ENCODE measurements at places on chromosomes 6 and 20. TPM values are rescaled to one million over a fixed set of nuclear protein-coding genes. Genes with fewer than 3 reads are reported as not detected.

- peak overlapping the region; percentile 24 for H3K4me3 ChIP-seq
- peaks cover 30% of the 10 kb centered on the region for H3K4me1 ChIP-seq
- peak overlapping the region; percentile 87 for H3K27ac ChIP-seq
- DNase-seq, result peak; percentile 75
Measured at GRCh38 chr6:162058281-162058875, 669.2 kb downstream of the PRKN start.

Gene HTR1B
- total RNA-seq, result not detected

GRCh38 chr20:63876489-63877036, 11.5 kb downstream of the TPD52L2 start:
- H3K27ac ChIP-seq, result no peak overlapping the region
- peaks cover 6% of the 10 kb centered on the region for H3K4me1 ChIP-seq
- no peaks in the 10 kb centered on the region for H3K27me3 ChIP-seq

GRCh38 chr20:39181490-39181889, 219.3 kb downstream of the DHX35 start:
- H3K4me1 ChIP-seq, result no peaks in the 10 kb centered on the region
- peaks cover 39% of the 10 kb centered on the region for H3K27me3 ChIP-seq
- no peak overlapping the region for H3K27ac ChIP-seq
- no peaks in the 10 kb centered on the region for H3K36me3 ChIP-seq

DNA sequence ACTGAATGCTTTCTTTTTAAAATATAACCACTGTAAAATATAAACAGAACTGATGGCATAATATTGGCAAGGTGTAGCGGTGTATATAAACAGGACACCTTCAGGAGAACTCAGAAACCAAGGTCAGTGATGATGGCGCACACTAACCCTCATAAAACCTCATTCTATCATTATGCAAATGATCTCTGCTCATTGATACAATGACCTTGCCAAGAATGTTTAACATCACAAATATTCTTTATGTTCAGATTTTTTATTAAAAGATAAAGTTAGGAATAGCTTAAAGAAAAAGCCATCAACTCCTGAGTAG, 48.6 kb upstream of the DST start:
- peak overlapping the region; percentile 84 for H3K27ac ChIP-seq
- H3K27me3 ChIP-seq, result no peaks in the 10 kb centered on the region
- H3K36me3 ChIP-seq, result peaks cover 55% of the 10 kb centered on the region
- peak overlapping the region; percentile 71 for H3K4me3 ChIP-seq

Gene COL21A1
- 1.8 TPM for total RNA-seq

Gene MOG
- not detected for total RNA-seq

- H3K27me3 ChIP-seq, result no peaks in the 10 kb centered on the region
- no peak overlapping the region for H3K4me3 ChIP-seq
- H3K27ac ChIP-seq, result no peak overlapping the region
- DNase-seq, result peak; percentile 19
Measured at GRCh38 chr6:125197795-125198269, 44.3 kb downstream of the TPD52L1 start.

DNA sequence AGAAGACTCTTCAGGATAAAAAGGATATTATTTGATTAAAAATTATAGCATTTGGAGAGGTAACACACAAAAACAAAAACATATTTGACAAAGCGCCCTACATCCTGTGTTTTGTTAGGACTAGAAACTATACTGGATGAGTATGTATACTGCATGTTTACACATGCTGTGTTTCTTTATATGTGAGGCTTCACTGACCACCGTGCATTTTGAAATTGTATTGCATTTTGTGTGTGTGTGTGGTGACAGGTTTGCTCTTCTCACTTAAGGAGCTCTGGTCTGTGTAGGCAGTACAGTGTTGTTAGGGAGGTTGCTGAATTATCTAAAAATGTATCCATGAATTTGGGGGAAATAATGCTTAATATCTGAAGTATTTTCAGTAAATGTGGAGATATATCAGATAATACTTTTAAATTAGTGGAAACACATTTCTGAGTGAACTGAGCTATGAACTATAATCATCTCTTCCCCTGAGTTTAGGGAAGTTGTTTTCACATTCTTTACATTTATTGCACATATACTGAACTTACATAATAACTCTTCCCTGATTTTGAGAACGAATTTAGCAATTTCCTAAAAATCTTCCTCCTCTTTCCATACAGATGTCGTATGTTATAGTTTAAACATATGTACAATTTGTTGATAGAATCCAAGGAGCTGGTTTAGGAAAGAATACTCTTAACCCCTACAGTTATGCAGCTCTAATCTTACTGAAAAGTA, 43.3 kb downstream of the TMEM170B start:
- H3K4me3 ChIP-seq, result no peak overlapping the region
- no peaks in the 10 kb centered on the region for H3K27me3 ChIP-seq
- no peak for DNase-seq
- H3K4me1 ChIP-seq, result no peaks in the 10 kb centered on the region
- no peaks in the 10 kb centered on the region for H3K36me3 ChIP-seq
- H3K27ac ChIP-seq, result no peak overlapping the region

GRCh38 chr6:96575359-96575758, 12.4 kb downstream of the FHL5 start:
- no peaks in the 10 kb centered on the region for H3K36me3 ChIP-seq
- DNase-seq, result no peak
- no peak overlapping the region for H3K4me3 ChIP-seq
- H3K27me3 ChIP-seq, result no peaks in the 10 kb centered on the region
- no peaks in the 10 kb centered on the region for H3K4me1 ChIP-seq

Gene L3MBTL1
- total RNA-seq, result 42.3 TPM

GRCh38 chr20:45934586-45935415, at the start of gene PCIF1:
Gene PCIF1 (plus strand): TSS chr20:45934683. CDS start chr20:45939000, 4,317 bp downstream.
- H3K27me3 ChIP-seq, result no peaks in the 10 kb centered on the region
- peak within 1 kb of the TSS; percentile 100 for H3K4me3 ChIP-seq
- peaks cover 65% of the 10 kb centered on the region for H3K36me3 ChIP-seq
- DNase-seq, result peak; percentile 99
- H3K4me1 ChIP-seq, result peaks cover 6% of the 10 kb centered on the region
- H3K27ac ChIP-seq, result peak within 1 kb of the TSS; percentile 99

- no peak for DNase-seq
- H3K36me3 ChIP-seq, result no peaks in the 10 kb centered on the region
- no peak overlapping the region for H3K27ac ChIP-seq
- no peak overlapping the region for H3K4me3 ChIP-seq
- no peaks in the 10 kb centered on the region for H3K4me1 ChIP-seq
Measured at GRCh38 chr20:24465730-24466129, 3.7 kb upstream of the SYNDIG1 start.

GRCh38 chr20:46962452-46963195, 68.0 kb downstream of the EYA2 start:
- DNase-seq, result no peak
- peaks cover 35% of the 10 kb centered on the region for H3K4me1 ChIP-seq
- H3K27ac ChIP-seq, result no peak overlapping the region

DNA sequence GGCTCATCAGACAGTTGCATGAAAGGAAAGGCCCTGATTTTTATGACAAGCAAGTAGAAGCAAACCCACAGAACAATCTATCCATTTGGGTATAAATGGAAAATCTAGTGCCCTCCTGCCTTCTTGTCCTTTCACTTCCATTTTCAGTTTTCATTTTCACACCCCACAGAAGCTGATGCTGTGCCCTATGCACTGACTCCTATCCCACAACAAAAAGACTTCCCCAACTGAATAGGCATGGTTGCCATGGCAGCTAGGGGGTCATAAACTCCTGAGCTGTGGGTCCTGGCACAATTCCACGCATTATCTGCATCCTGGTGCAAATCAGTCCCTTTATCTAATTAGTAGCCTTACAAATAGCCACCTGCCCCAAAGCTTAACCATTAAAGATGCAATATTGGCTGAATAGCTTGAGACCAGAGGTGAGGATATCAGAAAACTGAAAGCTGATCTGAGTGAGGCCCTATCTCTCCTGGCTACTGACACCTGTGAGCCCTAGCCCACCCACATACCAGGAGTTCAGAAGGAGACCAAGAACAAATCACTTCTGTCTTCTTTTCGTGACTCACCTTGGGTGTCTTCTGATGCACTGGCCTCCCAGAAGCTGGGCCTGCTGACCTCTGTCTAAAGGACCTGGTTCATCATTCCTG, 34.9 kb upstream of the HEY2 start:
- H3K36me3 ChIP-seq, result no peaks in the 10 kb centered on the region
- H3K27me3 ChIP-seq, result no peaks in the 10 kb centered on the region
- H3K27ac ChIP-seq, result no peak overlapping the region
- no peak for DNase-seq
- no peaks in the 10 kb centered on the region for H3K4me1 ChIP-seq

DNA sequence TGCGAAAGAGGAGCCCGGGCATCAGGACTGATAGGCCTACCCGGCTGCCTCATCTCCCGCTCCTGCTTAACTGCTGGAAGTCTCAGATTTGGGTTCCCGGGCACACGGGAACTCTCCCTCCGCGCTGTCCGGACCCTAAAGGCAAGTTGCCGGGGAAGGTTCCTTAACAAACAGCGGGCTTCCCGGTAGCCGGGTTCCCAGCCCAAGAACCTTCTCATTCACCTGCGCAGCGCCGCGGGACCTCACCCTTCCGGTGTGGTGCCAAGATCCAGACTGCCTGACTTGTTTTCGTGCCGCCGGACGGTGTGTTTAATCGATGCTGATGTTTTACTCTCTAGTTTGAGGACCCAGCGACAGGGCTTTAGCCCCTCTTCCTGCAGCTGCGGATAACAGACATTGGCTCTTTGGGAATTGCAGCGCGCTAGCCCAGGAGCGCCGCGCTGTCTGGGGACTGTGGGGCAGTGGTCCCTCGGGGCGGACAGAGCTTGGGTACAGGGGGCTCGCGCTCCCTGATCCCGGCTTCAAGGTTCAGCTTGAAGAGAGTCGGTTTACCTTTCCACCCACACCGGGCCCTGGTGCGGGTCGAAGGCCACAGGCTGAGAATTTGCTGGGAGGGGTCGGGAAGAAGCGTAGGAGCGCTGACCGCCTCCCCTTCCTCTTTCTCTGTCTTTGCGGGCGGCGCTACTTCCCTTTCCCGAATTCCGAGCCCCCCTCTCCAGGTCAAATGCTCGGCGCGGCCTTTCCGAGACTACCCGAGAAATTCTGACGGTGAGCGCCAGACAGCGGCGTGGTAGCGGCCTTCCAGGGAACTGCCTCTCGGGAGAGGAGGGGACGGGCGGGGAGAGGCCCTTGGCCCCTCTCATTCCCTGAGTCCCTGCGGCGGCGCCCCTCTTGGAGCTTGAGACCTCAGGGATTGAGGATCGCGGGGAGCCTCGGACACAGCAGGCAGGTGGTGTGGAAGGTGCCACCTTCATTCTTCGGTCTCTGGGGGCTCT, 17.2 kb downstream of the ABT1 start:
- H3K4me1 ChIP-seq, result peaks cover 8% of the 10 kb centered on the region
- peak overlapping the region; percentile 40 for H3K27ac ChIP-seq
- no peak for DNase-seq

DNA sequence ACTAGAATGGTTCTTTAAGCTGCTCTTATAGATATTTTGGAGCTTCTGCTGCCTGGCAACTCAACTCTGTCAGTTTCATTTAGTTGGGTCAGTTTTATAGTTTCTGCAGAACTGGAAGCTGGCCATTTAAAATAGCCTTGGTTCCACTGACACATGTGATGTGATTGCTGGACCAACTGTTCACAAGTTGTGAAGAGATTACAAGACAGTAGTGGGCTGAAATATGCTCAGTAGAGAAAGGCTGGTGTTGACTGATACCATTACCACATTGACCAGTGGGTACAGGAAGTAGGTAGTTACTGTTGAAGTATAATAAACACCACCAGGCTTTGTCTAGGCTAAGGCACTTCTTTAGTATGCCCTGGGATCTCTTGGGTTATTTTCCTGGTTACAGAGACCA, 39.0 kb downstream of the BCKDHB start:
- H3K27ac ChIP-seq, result no peak overlapping the region
- no peak overlapping the region for H3K4me3 ChIP-seq
- H3K4me1 ChIP-seq, result peaks cover 16% of the 10 kb centered on the region
- no peaks in the 10 kb centered on the region for H3K27me3 ChIP-seq
- peaks cover 6% of the 10 kb centered on the region for H3K36me3 ChIP-seq
- DNase-seq, result no peak

Gene CRISP2
- total RNA-seq, result not detected

GRCh38 chr6:152096863-152097496, 289.5 kb downstream of the ESR1 start:
- H3K4me1 ChIP-seq, result peaks cover 45% of the 10 kb centered on the region
- H3K27me3 ChIP-seq, result no peaks in the 10 kb centered on the region
- no peak for DNase-seq
- no peak overlapping the region for H3K27ac ChIP-seq

Gene DUSP15
- total RNA-seq, result 0.47 TPM

DNA sequence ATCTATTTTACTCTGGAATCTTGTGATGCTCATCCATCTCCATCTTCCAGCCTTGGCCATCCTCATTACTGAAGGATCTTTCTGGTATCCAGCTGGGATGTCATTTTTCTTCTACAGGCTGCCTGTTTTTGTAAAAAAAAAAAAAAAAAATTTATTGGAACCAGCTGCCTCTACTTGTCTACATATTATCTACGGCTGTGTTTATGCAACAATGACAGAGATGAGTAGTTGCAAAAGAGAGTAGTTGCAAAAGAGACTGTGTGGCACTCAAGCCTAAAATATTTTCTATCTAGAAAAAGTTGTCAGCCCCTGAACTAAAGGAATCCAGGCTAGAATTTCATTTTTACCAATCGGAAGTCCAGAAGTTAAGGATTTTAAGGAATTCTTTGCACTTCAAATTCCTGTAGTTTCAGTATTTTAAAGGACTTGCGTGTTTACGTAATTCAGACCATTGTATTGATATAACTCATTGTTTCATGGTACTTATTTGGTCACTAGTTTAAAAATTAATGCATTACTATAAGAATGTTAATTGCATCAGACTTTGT, 38.6 kb upstream of the PLCG1 start:
- peaks cover 74% of the 10 kb centered on the region for H3K36me3 ChIP-seq
- H3K4me3 ChIP-seq, result no peak overlapping the region
- no peaks in the 10 kb centered on the region for H3K27me3 ChIP-seq
- no peak for DNase-seq
- H3K27ac ChIP-seq, result no peak overlapping the region

GRCh38 chr6:21593927-21594415, 420 bp downstream of the SOX4 start:
- no peaks in the 10 kb centered on the region for H3K27me3 ChIP-seq
- H3K4me1 ChIP-seq, result peaks cover 7% of the 10 kb centered on the region
- no peak overlapping the region for H3K27ac ChIP-seq
- H3K4me3 ChIP-seq, result no peak overlapping the region
- DNase-seq, result peak; percentile 59
- peaks cover 5% of the 10 kb centered on the region for H3K36me3 ChIP-seq

Gene RGS17
- 0.78 TPM for total RNA-seq

Gene TFB1M
- 27.4 TPM for total RNA-seq

GRCh38 chr20:51116765-51117686, 94.1 kb upstream of the KCNG1 start:
- H3K27ac ChIP-seq, result no peak overlapping the region
- peaks cover 2% of the 10 kb centered on the region for H3K36me3 ChIP-seq
- DNase-seq, result peak; percentile 24
- no peak overlapping the region for H3K4me3 ChIP-seq
- peaks cover 11% of the 10 kb centered on the region for H3K4me1 ChIP-seq

GRCh38 chr6:62805431-62805830, 405.8 kb upstream of the FKBP1C start:
- no peaks in the 10 kb centered on the region for H3K4me1 ChIP-seq
- H3K36me3 ChIP-seq, result no peaks in the 10 kb centered on the region
- no peak overlapping the region for H3K4me3 ChIP-seq
- no peaks in the 10 kb centered on the region for H3K27me3 ChIP-seq
- DNase-seq, result no peak

Gene TMEM170B
- total RNA-seq, result 2.2 TPM

Data from Calu3 (cell line).